Activated CD4-positive, alpha-beta memory T cell treated with anti-CD3 and anti-CD28 coated beads for 36 hours (primary cell): ENCODE measurements at places on chromosomes 12 and 14. TPM values are rescaled to one million over a fixed set of nuclear protein-coding genes. Genes with fewer than 3 reads are reported as not detected.

- DNase-seq = no peak
Measured at GRCh38 chr14:39621223-39621622, 189.0 kb upstream of the FBXO33 start.

- no peak for DNase-seq
Measured at GRCh38 chr12:66541426-66541825, 137.4 kb downstream of the GRIP1 start.

- peak; percentile 83 for DNase-seq
Measured at GRCh38 chr12:1553987-1554982, 40.1 kb downstream of the FBXL14 start.

DNA sequence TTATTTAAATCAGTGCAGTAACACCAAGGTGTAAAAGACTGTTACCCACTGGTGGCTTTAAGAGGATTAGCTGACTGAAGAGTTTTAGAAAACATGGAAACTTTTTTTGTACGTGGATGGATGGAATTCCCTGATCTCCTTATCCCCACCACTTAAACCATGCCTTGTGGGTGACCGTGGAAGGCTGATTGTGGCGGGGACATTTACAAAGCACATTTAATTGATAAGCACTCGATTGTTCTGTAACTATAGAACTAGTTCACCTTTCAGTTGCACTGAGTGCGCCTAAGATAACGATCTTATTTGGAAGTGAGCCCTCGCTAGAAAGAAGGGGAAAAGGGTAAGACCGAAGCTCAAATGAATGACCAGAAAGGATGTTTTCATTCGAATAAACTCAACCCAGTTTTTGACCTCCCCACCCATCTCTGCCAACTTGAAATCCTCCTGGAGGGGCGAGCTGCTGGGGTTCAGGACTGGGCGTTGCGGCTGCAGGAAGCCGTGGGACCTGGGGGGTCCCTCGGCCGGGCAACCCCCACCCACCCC lies 688 bp upstream of the RASSF3 start:
- DNase-seq = peak; percentile 22

The RNU4-1 gene
- 1,180 TPM for total RNA-seq

The TMEM253 gene
- not detected for total RNA-seq

The POTEM gene
- not detected for total RNA-seq

The WDHD1 gene
- total RNA-seq = 62.4 TPM
